ENCODE measurements at places on chromosomes 11 and 22. TPM values are rescaled to one million over a fixed set of nuclear protein-coding genes. Genes with fewer than 3 reads are reported as not detected.

DNA sequence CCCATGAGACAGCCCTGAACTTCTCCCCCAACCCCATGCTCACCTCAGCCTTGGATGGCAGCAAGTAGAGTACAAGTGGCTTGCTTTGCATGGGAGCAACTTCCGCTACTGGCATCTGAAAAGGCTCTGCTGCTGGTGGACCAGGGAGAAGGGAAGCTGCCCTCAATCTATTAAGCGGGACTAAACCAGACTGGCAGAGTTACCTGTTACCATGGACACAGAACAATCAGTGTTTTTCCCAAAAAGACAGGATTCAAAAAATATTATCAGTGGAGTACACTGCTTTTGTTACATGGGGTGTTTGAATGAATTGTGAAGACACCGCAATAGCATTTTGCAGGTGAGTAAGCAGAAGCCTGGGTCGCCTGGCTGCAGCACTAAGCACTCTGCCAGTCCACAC is 631.4 kb upstream of the B3GAT1 start:
- no peak for DNase-seq

The NXPE4 gene
- total RNA-seq, result not detected

- DNase-seq, result peak; percentile 28
Observed at GRCh38 chr11:44629732-44630345, 64.4 kb downstream of the CD82 start.

The SCO2 gene
- total RNA-seq, result 1.9 TPM

DNA sequence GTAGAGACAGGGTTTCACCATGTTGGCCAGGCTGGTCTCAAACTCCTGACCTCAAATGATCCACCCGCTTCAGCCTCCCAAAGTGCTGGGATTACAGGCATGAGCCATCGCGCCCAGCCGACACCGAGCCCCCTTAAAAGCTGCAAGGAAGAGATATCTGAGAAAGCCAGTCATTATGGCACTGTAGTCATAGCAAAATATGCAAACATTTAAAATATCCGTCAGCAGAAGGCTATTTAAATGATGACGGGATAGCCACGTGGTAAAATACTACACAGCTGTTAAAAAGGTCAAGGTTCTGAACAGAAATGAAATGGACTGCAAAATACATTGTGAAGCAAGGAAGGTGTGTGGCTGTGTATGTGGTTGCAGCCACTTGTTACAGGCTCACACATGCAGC is 6.4 kb upstream of the CCDC88B start:
- no peak for DNase-seq

All from sciatic nerve (tissue), 2 donors.